ENCODE measurements at places on chromosomes 11 and 22.

DNA sequence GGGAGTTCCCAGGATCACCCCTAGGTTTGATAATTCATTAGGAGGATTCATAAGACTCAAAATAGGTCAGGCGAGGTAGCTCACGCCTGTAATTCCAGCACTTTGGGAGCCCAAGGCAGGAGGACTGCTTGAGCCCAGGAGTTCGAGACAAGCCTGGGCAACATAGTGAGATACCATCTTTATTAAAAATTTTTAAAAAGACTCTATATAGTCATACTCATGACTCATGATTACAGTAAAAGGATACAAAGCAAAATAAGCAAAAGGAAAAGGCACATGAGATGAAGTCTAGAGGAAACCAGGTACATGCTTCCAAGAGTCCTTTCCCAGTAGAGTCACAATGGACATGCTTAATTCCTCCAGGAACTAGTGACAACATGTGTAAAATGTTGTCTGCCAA is 13.9 kb upstream of the PTS start:
- no peak for DNase-seq

- DNase-seq, result no peak
Measured at GRCh38 chr11:130602641-130603334, 154.3 kb downstream of the ADAMTS15 start.

DNA sequence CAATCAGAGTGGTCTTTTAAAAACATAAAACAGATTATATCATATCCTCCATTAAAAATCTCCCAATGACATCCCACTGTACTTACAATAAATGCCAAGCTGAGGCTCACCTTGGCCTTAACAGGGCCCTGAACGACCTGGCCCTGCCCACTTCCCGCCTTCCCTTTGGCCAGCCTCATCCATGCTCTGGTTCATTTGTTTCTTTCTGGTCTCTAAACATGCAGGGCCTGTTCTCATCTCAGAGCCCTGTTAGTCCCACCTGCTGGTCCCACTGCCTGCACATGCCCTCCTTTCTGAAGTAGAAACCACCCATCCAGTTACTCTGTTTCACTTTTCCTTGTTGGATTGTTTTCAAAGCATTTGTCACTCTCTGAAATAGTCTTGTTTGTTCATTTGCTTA is 227.4 kb downstream of the INSC start:
- no peak for DNase-seq

DNA sequence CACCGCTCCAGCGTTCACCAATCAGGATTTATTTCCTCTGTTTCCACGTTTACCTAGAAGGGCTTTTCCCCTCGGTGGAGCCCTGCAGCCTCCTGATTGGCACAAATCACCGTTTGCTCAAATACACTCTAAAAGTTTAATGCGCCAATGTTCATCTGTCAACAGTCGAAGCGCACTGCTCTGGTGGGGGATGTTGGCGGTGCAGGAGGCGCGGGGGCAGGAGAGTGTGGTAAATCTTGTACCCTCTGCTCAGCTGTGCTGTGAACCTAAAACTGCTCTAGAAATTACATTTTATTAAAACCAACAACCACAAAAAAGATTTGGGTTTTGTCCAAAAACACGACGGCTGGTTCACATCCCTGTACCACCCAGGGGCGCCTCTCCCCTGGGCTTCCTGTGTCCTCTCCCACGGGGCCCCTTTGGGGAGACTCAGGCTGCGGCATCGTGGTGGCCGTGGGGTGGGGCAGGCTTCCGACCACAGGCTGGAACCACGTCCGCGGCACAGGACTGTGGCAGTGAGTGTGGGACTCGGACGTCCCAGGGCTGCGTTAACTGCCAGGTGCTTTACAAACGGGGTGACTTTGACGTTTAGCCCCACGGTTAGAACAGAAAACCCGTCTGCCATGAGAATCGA is 13.5 kb downstream of the TTLL8 start:
- DNase-seq, result no peak

DNA sequence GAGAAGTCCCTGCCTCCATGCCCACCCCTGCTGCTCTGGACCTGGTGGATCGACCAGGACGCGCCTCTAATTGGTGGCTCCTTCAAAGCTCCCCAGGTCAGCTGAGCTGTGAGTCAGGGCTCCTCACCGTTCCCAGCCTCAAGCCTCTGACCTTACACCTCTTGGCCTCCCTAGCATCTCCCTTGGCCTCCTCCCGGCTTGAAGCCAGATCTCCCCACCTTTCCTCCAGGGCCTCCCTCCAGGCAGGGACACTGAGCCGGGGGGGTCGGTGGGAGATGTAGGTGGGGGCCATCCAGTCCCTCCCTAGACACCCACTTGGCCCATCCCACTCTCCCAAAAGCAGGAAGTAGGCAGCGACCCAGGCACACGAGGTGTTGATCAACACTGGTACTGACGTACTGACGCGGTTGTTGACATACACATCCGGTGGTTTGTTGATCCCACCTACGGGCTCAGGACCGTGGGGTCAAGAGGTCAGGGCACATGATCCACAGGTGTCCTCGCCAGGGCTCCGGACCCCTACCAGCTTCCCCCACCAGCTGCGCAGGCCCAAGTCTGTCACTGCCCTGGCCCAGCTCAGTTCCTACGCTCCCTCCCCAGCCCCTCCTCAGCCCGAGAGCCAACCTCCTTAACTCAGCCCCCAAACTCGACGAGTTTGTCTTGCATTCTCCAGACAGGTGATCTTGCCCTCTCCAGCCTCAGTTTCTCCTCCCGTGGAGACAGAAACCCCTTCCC is 802 bp downstream of the ATG2A start:
- peak; percentile 71 for DNase-seq

DNA sequence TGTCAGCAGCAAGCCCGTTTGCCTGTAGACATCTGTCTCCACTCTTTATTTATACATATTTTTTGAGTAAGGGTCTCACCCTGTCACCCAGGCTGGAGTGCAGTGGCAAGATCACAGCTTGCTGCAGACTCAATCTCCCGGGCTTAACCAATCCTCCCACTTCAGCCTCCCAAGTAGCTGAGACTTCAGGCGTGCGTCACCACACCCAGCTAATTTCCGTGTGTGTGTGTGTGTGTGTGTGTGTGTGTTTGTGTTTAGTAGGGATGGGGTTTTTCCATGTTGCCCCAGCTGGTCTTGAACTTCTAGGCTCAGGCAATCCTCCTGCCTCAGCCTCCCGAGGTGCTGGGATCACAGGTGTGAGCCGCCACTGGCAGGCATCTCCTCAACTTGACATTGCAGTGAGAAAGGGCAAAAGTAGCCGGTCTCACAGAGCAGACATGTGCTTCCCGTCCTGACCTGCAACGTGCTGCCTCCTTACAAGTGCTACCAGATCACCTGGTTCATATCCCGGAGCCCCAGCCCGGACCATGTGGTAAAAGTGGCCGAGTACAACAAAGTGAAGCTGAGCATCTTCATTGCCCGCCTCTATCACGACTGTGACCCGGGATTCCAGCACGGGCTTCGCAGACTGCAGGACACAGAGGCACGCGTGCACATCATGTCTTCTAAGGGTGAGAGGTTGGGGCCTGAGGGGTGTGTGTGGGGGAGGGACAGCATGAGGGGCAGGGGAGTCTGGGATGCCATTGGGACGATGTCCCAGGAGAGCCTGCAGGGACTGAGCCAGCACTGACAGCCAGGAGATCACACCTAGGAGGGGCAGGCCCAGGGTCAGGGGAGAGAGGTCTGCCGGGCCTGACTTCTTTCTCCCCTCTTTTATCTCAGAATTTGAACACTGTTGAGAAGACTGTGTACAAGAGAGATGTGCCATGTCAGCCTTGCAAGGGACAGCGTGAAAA is 5.6 kb upstream of the APOBEC3H start:
- DNase-seq, result no peak

DNA sequence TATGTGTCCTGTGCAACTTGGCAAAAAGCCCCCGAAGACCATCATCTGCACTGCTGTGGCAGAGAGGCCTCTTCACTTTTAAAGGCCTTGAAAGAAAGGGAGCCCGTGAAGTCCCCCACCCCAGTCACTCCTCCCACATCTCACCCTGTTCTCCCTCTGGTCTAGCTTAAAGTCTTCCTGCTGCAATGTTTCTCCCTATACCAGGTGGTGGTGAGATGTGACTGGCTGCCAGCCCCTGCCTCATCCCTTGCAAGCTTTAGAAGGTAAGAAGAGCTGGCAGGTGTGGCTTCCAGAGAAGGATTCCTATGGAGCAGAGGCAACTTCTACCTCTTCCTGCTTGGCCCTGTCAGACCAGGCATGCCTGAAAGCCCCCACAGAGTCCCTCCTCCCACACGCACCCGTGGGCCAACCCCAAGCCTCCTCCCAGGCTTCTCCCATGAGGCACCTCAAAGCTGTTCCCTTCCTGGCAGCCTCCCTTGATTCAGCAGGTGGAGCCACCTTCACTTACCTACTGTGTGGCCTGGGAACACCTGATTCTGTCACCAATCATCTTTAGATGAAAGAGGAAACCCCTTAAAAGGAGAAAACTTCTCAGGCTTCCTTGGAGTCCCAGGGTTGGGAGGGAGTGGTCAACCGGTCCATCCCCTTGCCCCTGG is 4.0 kb upstream of the TRIM29 start:
- DNase-seq, result no peak

- no peak for DNase-seq
Measured at GRCh38 chr11:32226480-32226879, 135.6 kb downstream of the RCN1 start.

All from GM19239 (cell line).